GM12891 (cell line): ENCODE measurements at places on chromosomes 7 and 10.

DNA sequence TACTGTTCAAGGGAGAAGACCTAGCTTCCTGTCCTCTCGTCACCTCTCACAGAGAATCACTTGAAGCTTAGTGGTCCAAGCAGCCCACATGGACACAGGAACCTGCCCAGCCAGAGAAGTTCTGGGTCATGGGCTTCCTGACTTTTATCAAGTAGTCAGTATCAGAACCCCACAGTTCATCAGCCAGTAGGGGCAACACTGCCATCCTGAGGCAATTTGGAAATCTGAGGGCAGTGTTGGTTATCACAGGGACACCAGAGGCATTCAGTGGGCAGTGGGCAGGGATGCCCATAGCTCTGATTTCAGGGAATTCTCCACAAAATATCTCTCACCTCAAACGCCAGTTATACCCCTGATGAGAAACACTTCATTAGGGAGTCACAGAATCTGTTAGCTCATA lies 22.5 kb upstream of the MGAM2 start:
- no peak for DNase-seq

- DNase-seq: no peak
Measured at GRCh38 chr10:78745441-78745840, 323.3 kb upstream of the ZMIZ1 start.

DNA sequence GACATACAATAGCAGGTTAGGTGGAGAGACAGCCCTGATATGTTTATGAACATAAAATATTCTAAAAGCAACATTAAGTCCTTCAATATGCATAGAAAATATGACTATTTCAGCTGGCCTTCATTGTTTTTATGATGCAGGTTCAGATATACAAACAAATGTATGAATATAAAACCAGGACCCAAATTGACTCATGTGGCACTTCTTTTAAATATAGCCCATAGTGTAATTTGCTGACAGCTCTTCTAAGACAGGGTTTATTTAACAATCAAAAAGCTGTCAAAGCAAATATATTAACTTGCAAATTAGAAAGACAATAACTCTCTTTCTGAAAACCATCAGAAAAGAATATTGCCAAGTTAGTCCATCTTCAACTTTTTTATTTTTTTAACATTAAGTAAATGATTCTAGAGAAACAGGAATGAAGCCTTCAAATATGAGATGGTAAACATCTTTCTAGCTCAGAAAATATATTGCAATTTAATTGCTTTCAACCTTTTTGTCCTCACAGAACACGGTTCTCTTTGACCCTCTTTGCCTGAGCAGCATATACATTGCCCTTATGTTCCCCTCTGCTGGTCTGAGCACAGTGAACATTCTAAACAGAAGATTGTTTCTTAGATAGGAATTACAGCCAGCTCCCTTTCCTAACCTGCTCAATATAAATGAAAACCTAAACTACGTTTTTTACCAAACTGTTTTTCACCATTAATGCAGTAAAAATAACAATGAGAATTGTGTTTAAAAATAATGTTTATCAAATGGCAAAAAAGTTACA lies 82.8 kb downstream of the CACNA2D1 start:
- no peak for DNase-seq

GRCh38 chr10:2301227-2301626 lies 563.9 kb upstream of the ADARB2 start:
- DNase-seq: no peak

DNA sequence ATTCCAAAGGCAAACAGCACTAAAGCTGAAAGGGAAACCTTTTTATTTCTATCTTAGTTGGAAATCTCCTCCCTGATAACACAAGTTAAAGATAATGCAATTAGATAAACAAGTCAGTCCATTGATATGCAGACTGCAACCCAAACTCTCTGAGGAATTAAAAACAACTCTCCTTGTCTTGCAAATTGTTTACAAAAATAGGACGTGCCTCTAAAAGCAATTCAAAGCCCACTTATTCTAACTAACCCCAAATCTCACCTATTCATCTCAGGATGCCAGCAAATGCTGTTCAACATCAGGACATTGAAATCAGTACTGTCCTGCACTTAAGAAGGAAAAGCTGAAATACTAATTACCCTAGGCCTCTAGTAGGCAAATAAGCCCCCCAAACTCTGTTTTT lies 12.8 kb downstream of the SHTN1 start:
- DNase-seq: no peak

- no peak for DNase-seq
Measured at GRCh38 chr7:137760111-137760510, 86.7 kb downstream of the DGKI start.

DNA sequence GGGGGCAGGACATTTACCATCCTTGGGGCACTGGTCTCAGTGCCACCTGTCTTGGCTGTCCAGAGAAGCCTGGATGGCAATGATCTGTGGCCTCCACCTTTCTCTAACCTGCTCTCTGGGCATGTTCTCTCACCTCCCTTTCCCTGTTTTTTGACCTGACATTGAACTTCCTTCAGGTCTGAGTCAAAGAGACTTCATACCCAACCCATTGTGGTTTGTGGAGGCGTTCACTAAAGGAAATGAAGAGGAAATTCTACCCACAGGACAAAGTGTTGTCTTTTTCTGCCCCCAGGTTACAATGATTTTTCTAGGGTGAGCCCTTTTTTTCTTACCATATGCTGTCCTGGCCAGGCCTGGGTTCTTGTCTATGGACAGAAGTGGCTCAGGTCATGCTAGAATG lies 76.6 kb downstream of the CYP26A1 start:
- DNase-seq: no peak

GRCh38 chr7:15087771-15088170 lies 185.2 kb upstream of the DGKB start:
- no peak for DNase-seq

DNA sequence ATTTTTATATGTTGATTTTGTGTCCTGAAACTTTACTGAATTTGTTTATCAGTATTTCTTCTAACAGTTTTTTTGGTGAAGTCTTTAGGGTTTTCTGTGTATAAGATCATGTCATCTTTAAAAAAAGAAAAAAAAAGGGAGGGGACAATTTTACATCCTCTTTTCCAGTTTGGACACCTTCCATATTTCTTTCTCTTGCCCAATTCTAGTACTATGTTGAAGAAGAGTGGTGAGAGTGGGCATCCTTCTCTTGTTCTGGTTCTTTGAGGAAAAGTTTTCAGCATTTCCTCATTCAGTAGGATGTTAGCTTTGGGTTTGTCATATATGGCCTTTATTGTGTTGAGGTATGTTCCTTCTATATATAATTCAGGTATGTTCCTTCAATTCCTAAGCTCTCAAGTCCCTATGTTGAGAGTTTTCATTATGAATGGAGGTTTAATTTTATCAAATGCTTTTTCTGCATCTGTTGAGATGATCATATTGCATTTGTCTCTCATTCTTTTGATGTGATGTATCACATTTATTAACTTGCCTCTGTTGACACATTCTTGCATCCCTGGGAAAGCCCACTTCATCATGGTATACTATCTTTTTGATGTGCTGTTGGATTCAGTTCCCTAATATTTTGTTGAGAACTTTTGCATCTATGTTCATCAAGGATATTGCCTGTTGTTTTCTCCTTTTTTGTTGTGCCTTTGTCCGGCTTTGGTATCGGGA lies 12.1 kb downstream of the TAS2R40 start:
- DNase-seq: no peak

- DNase-seq: no peak
Measured at GRCh38 chr10:60423920-60424319, 34.2 kb upstream of the ANK3 start.

DNA sequence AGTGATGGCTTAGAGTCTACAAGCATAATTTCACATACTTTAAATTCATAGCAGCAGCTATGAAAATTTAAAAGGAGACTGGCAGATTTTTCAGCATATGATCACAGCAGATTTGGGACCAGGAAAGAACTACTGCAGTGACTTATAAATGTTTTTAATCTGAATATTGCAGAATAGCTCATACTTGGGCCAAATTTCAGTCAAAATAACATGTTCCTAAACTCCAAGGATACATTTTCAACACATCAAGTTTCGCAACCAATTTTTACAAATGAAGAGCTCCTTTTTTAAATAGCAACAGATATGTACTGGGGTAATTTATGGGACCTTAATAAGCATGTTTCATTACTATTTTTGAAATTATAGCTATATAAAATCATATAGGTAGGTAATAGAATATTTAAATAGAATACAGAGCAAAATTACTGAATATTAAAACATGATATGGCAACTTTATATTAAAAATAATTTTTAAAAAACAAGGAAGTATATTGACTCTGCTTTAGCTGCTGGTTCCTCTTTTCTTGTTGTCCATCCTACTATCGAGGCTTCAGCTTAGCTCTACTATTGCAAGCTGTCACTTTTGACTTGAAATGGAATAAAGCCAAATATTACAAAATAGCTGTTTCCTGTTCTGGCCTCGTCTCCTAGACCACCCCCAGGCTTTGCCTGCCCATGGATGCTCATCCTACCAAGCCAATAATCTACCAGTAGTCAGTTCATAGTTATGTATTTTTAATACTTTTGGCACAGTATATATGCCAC lies 123.1 kb downstream of the NRBF2 start:
- DNase-seq: no peak

DNA sequence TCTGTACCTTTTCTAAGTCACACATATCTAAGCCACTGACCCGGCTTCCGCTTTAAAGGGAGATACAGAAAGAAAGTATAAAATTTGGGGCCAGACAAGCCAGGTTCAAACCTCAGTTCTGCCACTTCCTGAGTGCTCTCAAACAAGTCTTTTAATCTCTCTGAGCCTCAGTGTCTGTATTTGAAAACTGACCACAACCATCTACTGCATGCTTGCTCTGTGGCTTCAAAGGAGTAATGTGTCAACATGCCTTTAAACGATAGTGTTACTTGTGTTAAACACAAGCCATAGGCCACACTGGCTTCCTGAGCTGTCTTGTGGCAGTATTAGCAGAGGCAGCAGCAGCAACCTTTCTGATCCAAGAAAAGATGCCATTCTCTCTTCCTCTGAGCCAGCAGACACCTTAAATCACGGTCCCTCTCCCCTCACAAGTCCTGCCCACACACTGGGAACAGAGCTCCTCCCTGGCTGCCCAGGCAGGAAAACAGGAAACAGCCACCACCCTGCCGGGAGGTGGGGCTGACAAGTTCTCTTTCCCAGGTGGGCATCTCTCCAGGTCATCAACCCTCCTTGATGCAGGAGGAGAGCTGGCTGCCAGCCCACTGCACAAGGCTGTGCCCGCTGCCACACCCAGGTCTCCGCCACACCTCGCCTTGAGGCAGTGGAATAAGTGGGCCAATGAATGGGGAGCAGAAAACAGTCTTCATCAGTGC lies 10.7 kb downstream of the HIP1 start:
- no peak for DNase-seq

DNA sequence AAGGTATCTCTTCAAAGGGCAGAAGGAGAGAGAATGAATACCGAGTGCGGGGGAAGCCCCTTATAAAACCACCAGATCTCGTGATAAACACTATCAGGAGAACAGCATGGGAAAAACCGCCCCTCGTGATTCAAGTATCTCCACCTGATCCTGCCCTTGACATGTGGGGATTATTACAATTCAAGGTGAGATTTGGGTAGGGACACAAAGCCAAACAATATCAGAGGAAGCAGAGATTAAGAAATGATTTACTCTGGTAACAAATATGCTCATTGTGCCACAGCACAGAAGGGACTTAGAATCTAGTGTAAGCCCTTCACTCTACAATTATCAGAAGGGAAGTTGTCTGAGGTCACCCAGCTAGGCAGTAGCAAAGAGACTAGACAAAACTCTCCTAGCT lies 40.1 kb upstream of the ZNRF2 start:
- no peak for DNase-seq

GRCh38 chr7:66837661-66838060 lies 83.4 kb upstream of the TMEM248 start:
- DNase-seq: no peak

- DNase-seq: no peak
Measured at GRCh38 chr10:70890917-70891431, 2.6 kb upstream of the PCBD1 start.

DNA sequence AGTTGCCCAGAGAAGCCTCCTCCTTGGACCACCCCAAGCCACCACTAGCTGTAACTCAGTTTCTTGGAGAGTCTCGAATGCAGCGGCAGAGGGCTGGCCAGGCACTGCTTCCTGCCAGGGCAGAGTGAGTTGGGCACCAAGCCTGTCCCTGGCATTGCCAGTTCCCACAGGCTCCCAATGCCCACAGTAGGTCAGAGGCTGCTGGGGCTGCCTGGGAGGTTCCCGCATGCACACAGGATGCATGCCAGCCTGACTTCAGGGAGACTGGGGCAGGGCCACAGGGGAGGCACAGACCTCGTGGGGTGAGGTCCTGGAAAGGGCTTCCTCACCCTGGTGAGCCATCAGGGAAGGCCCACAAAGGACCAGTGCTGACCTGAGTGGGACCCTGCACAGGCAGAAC lies 152.8 kb downstream of the ZNF248 start:
- DNase-seq: no peak

- no peak for DNase-seq
Measured at GRCh38 chr7:22695476-22696132, 31.4 kb upstream of the IL6 start.

GRCh38 chr7:108028111-108028510 lies 25.1 kb upstream of the LAMB1 start:
- DNase-seq: no peak

GRCh38 chr10:75600833-75601232 lies 169.4 kb downstream of the LRMDA start:
- DNase-seq: no peak

DNA sequence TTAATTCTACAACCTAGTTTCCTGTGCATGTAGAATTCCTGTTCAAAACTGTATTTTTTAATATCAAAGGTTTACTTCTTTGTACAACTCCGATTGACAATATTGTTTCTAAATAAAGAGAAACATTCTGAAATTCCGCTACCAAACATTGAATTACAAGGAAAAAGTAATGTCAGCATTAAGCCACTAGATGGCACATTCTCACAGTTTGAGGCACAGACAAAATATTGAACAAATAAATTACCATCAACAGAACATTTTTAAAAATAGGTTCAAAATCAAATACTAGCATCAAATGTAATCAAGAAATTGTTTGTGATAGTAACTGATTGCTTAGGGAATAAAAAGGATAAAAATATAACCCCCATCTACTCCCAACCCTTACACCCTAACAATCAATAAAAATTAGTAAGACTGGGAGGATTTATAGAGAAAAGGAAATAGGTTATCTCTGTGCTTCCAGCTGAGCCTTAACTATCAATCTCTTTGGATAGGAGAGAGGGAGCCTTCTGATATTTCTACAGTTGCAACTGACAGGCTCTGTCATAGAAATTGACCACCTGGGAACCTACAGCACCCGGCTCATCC lies 86.6 kb upstream of the C7orf33 start:
- no peak for DNase-seq

DNA sequence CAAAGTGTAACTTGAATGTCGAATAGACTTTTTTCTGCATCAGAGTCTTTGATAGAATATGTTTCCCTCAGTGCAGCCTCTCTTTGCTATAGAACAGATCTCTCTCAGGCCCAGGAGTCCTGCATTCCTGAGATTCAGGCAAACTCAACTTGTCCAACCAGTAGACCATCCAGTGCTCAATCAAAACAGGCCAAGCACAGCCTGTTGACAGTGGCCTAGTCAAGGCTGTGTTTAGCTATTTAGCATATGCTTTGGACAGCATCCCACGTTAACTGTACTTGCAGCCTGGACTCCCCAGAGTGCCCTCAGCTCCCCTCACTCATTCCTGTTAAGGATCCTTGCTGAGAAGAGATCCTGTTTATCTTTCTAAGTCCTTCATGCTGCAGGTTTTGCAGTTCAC lies 16.3 kb downstream of the OR6V1 start:
- no peak for DNase-seq

- DNase-seq: no peak
Measured at GRCh38 chr7:141704112-141704511, 2.1 kb upstream of the DENND11 start.

- DNase-seq: no peak
Measured at GRCh38 chr10:22874189-22874854, 53.5 kb upstream of the ARMC3 start.

- DNase-seq: no peak
Measured at GRCh38 chr7:106866298-106867281, 1.5 kb downstream of the PIK3CG start.
